ENCODE measurements at places on chromosomes 7 and 10. TPM values are rescaled to one million over a fixed set of nuclear protein-coding genes. Genes with fewer than 3 reads are reported as not detected.

The C7orf33 gene
- not detected for total RNA-seq

The SYT15B gene
- not detected for total RNA-seq

The SRRM3 gene
- total RNA-seq = 0.30 TPM

The GRK5 gene
- 5.7 TPM for total RNA-seq

The ANXA8L1 gene
- total RNA-seq = 196 TPM

The LIPJ gene
- total RNA-seq = not detected

The SYCE1 gene
- 0.42 TPM for total RNA-seq

The SH2D4B gene
- total RNA-seq = not detected

The GRB10 gene
- 10.6 TPM for total RNA-seq

The CCL24 gene
- total RNA-seq = not detected

The LOXL4 gene
- total RNA-seq = 0.04 TPM

The TFEC gene
- total RNA-seq = not detected

The SPDYE5 gene
- total RNA-seq = not detected

The KCND2 gene
- not detected for total RNA-seq

The ADRA2A gene
- not detected for total RNA-seq

The CYP17A1 gene
- not detected for total RNA-seq

The NKX6-2 gene
- not detected for total RNA-seq

The ST8SIA6 gene
- not detected for total RNA-seq

The CASD1 gene
- total RNA-seq = 6.5 TPM

The PNLIPRP1 gene
- total RNA-seq = not detected

The LDB3 gene
- total RNA-seq = not detected

The GPR158 gene
- total RNA-seq = not detected

The PAX4 gene
- not detected for total RNA-seq

The KLF14 gene
- not detected for total RNA-seq

The HOXA9 gene
- 6.8 TPM for total RNA-seq

The ASB4 gene
- 0.47 TPM for total RNA-seq

The PNLIPRP2 gene
- not detected for total RNA-seq

Measured in hair follicular keratinocyte (primary cell).